Lung (tissue), 17 donors: ENCODE measurements at places on chromosomes 12 and 14. TPM values are rescaled to one million over a fixed set of nuclear protein-coding genes. Genes with fewer than 3 reads are reported as not detected.

- no peak for DNase-seq
Observed at GRCh38 chr12:109779382-109779781, 53.8 kb downstream of the TRPV4 start.

- DNase-seq, result no peak
Observed at GRCh38 chr14:92645841-92646478, 102.5 kb downstream of the LGMN start.

Gene SIX1
- 2.1 TPM for polyA plus RNA-seq

Gene DEGS2
- 6.2 TPM for polyA plus RNA-seq

DNA sequence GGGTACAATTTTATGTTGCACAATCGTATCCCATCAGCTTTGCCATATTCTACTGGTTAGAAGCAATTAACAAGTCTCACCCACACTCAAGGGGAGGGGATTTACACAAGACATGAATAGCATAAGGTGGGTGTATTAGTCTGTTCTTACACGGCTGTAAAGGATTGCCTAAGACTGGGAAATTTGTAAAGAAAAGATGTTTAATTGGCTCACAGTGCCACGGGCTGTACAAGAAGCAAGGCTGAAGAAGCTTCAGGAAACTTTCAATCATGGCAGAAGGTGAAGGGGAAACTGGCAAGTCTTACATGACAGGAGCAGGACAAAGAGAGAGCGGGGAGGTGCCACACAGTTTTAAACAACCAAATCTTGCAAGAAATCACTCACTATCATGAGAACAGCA lies 231.8 kb upstream of the AMIGO2 start:
- DNase-seq, result no peak

DNA sequence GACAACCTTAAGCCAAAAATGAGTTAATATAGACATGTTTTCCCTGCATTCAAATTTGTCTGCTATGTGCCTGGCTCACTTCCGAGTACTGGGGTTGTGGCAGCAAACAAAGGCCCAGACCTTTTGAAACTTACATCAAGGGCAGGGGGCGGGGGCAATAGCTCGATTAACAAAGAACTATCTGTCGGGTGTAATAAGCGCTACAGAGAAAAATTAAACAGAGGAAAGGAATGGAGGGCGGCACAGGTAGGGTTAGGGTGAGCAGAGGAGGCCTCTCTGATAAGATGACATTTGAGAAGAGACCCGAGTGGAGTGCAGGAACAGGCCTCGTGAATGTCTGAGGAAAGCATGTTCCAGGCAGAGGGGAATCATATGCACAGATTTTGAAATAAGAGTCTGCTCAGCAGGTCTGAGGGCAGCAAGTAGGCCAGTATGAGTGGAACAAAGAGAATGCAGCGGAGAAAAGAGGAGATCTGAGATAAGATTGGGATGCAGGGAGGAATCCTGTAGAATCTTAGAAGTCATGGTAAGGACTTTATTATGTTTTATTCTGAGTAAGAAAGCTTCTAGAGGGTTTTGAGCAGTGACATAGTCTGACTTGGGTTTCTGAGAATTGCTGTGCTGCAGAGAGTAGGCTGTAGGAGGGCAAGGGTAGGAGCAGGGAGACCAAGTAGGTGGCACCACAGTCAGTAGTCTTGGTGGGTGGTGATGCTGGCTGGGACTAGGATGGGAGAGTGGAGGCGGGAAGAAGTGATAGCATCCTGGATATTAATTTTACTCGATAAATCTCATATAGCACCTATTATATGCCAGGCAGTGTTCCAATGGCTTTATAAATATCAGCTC lies 52.6 kb downstream of the BICDL1 start:
- peak; percentile 24 for DNase-seq

DNA sequence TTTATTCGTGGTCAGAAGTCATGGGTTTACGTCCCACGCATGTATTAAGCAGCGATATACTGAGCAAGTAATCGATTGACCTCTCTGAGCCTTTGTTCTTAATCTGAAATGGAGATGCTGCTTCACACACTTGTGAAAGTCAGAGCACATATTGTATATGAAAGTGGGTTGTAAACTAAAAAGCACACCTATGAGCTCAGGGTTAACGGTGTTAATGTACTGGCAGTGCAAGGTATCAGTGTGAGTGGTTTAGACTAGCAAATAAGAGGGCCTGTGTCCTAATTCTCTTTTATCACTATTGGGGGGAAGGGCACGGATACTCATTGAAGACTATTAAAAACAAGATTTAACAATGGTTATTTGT lies 676 bp downstream of the MRPL42 start:
- DNase-seq, result no peak

DNA sequence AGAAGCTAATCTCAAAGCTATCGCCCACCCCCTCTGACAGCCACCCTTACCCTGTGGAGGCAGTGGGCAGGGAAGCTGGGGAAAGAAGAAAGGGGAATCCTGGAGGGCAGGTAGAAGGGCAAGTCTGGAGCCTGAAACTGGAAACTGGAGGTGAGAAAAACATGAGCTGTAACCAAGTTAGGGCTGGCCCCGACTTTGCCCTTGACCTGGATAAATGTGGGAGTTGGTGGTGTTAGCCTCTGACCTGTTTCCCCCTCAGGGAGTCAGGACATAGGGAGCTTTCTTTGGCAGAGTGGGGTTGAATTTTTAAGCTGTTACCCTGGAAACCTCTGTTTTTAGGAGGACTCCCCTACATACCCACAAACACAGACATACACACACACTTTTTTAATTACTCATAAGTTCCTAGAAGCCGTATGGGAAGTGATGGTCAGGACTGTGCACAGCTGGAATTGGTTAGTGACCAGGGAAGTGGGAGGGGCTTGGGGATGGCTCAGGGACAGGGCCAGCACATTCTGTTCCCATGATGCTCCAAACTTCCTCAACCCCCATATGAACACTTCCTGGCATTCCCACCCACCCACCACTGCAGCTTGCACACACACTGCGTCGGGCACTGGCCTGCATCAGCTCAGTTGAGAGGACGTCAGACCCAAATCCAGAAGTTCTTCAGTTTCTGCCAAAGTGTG lies 5.0 kb upstream of the MMP19 start:
- DNase-seq, result peak; percentile 96

Gene BLOC1S1
- polyA plus RNA-seq, result 351 TPM

Gene MARS1
- 156 TPM for polyA plus RNA-seq

DNA sequence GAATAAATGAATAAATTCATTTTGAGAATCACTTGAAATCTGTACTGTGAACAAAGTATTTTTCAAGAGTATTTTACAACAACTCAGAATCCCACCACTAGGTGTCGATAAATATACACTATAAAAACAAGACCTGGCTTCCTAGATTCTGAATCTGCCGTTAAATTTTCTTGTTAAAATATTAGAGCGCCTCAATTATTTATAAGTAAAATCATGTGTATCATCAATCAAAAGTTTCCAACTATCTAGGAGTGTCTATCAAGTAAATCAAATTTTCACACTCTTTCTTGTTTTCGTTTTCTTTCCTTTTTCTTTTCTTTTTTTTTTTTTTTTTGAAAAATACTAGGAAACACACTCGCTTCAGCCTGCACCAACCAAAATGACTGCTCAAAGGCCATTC lies 179.2 kb upstream of the DCN start:
- no peak for DNase-seq
